ENCODE measurements at places on chromosomes 2 and 18.

GRCh38 chr2:202355993-202356505 lies 20.1 kb upstream of the BMPR2 start:
- DNase-seq = no peak

- no peak for DNase-seq
Observed at GRCh38 chr2:60385648-60386047, 167.8 kb downstream of the BCL11A start.

DNA sequence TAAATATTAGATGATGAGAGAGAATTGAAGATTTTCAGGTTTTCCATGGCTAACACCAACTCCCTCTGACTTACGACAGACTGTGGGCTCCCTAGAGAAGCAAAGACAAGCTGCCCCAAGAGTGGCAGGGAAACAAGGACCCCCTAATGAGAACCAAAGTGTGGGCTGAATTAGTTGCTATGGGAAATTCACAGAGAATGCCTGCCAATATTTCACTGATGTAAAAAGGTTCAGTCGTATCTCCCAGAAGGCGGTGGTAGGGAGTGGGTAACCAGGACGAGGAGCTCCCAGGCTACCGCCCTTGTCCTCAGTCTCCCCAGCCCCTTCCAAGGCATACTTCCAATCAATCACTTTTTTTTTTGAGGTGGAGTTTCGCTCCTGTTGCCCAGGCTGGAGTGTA lies 113.6 kb downstream of the LAMA1 start:
- DNase-seq = no peak

- no peak for DNase-seq
Observed at GRCh38 chr2:231914077-231914690, 12.0 kb downstream of the NPPC start.

- no peak for DNase-seq
Observed at GRCh38 chr2:143499061-143499460, 369.8 kb downstream of the ARHGAP15 start.

- peak; percentile 38 for DNase-seq
Observed at GRCh38 chr2:57760381-57760801, 286.2 kb upstream of the VRK2 start.

DNA sequence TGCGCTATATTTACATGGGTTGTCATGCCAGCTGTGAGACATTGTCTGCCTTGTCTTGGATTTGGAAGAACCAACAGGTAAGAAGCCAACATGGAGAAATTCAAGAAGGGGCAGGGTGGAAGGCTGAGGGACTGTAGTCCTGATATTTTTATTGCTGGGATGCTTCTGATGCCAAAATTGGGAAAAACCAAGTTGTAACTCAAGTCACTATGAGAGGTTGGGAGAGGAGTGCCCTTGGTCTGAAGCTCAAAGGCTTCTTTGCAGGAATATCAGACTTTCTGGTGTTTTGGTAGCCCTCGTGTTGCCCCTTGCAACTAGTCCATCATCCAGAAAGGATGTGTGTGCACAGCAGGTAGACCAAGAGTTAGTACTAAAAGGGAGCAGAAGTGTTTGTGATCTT lies 294.3 kb upstream of the EPAS1 start:
- DNase-seq = no peak

GRCh38 chr2:216540920-216541319 lies 42.3 kb downstream of the RPL37A start:
- DNase-seq = no peak

- no peak for DNase-seq
Observed at GRCh38 chr18:49019446-49020045, 68.8 kb upstream of the SMAD7 start.

DNA sequence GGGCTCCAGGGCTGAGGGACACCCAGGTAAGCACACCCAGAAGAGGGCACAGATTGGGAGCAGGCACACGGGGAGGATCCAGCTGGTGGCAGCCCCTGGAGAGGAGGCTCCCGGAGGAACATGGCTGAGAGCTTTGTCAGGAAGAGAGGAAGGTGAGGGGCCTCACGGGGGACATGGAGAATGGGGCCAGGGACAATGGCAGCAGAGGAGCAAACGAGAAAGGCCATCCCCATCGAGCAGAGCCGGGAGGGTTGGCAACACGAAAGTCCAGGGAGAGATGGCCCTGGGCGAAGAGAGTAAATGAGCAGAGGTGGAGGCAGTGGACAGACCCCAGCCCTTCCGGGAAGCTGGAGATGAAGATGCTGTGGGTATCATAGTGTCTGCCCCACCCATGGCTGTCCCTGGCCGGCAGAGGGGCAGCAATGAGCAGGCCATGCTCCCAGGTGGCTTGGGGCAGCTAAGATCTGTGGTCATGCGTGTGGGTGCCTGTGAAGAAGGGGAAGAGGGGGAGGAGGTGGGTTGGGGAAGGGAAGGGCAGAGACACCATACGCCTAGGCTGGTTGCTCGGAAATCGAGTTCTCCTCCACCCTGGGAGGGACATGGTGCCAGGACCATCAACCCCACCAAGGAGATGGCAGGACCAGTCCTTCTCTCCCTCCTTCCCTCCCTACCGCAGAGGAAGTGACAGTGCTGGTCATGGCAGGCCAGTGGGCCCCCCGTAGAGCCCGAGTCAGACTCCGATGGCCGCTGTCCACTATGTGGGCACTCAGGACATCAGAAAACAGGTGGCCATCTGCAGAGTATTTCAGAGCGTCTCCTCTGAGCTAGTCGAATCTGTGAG lies 191.7 kb downstream of the NDUFA10 start:
- DNase-seq = no peak

GRCh38 chr2:48249025-48249424 lies 280.9 kb upstream of the STON1 start:
- no peak for DNase-seq

DNA sequence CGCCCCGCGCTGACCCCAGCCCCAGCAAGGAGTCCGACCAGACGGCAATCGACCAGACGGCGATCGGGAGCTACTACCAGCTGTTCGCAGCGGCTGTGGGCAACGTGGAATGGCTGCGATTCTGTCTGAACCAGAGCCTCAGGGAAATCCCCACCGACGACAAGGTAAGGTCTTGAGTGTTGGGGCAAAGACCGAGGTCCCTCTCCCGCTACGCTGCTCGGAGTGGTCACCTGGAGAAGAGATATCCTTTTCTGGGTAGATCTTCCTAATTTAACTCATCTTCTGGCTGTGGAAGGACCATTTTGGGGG lies 704 bp downstream of the ANKRD53 start:
- DNase-seq = no peak

- no peak for DNase-seq
Observed at GRCh38 chr2:203606051-203606450, 71.0 kb upstream of the RAPH1 start.

- no peak for DNase-seq
Observed at GRCh38 chr2:133097666-133098065, 427.7 kb upstream of the LYPD1 start.

- no peak for DNase-seq
Observed at GRCh38 chr2:14235667-14236066, 396.9 kb upstream of the LRATD1 start.

- DNase-seq = no peak
Observed at GRCh38 chr2:205218056-205218455, 464.2 kb upstream of the NRP2 start.

DNA sequence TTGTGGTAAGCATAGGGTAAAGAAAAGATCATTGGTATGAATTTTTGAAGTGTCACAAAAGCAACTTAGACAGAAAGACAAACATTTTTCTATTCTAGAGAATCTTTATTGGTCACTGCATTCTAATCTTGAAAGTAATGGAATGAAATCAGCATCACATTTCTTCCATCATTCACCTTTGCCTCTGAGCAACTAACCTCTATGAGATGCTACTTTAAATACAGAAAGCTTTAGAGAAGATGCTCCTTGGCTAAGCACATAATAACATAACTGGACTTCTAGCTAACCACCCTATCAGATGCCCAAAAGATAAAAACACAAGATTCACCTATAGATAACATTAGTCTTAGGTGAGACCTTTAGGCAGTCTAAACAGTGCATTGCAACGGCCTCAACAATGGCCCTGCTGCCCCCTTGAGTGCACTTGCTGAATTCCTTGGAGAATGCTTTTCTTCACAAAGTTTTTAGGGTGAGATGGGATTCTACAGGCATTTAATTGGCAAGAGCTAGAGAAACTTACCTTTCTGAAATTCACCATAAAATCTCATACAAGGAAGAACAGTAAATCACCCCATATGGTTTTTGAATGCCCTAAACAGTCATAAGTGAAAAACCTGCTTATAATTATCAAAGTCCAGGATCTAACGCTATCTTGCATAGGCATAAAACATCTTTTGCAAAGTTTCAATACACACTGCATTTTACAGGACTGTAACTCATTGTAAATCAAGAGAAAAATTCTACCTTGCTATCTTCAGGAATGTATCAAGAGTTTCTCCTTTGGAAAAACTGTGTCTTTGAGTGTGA lies 791.3 kb upstream of the CHAC2 start:
- DNase-seq = no peak

DNA sequence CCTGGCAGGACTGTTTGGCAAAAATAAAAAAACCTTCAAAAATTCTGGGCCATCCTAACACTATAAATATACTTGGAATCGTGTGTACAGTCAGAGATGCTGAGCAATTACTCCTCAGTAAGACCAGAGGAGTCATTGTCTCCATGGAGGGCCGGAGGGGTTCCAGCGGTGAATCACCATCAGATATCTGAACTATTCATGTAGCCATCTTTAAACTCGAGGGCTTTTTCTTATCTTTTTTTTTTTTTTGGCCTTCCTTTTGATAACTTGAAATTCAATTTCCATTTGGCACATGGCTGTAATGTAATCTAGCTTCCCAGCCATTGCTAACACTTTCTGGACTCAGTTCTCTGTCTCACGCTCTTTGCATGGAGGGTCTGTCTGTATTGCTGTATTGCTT lies 7.4 kb upstream of the FHL2 start:
- no peak for DNase-seq

GRCh38 chr2:26195040-26195984 lies 22.4 kb downstream of the GAREM2 start:
- DNase-seq = no peak

- DNase-seq = no peak
Observed at GRCh38 chr2:26492749-26493515, 15.0 kb upstream of the OTOF start.

GRCh38 chr2:58740426-58740825 lies 499.3 kb upstream of the FANCL start:
- no peak for DNase-seq

DNA sequence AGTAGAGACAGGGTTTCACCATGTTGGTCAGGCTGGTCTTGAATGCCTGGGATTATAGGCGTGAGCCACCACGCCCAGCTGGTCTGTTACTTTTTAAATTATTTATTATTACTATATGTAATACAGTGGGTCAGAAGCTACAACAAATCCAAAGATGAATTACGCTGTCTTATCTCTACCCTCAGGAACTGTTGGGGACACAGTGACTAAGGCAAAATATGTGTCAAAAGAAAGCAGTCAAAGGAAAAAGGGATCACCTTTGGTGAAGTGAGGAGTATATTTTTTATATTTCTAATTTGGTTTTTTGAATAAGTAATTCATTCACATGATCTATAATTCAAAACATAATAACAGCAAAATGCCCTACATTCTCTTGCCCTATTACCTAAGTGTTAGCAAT lies 4.7 kb downstream of the CREB1 start:
- DNase-seq = no peak

DNA sequence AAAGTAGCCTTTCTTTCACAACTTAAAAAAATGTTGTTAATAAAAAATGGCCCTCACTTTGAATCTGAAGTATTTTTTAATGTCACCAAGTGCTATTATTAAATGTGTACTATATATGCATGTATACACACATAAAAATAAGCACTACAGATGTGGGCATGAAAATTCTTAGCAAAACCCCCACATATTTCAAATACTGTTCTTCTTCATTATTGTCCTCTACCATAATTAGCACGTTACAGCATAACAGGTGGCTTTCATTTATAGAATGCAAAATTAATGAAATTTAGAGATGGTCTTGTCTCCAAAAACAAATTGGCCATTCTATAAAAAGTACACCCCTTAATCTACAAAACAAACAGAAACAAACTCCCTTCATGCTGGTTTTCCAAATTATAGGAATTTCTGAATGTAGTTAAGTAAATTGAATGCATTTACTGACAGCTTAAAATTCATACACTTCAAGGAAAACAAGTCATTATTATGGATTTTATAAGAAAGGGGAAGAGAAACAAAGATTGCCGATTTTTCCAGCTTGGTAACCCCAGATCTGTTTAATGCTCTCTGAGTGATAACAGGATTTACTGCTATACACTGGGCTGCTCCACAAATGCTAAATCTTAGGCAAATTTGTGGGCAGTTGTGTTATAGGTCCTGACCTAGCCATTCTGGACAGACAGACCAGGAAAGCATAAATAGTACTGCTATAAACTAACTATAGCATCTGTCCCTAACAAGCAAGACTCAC lies 67.2 kb downstream of the SPRED2 start:
- no peak for DNase-seq

DNA sequence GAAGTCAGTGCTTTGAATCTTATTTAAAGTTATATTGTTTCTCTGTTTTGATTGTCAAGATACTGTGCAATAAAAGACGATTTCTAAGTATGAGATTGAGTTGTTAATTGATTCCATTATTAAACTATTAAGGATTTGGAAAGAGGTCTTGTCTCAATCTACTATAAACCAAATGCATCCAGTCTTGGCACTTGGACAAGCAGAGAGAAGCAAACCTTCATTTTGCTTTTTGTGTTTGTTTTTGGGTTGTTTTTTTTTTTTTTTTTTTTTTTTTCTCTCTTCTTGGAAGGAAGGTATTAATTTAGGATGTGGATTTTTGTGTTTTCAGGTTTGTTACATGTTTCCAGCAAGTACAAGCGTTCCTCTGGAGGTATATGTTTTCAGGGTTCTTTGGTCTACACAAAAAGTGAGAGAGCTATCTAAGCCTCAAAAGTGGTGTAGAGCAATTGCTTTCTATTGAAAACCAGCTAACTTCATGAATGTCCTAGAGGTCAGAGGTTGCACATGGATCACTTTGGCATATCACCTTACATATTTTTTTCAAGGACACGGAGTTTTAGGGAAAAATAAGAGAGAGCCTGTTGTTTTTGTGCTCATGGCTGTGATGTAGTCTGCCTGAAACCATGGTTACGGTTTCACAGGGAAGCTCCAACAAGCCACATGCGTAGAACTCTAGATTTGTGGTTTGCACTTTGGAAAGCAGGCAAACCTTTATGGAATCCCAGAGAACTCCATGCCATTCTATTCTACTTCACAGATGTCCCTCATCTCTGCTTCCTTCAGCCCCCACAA lies 1.8 kb downstream of the PRKCE start:
- DNase-seq = peak; percentile 5

DNA sequence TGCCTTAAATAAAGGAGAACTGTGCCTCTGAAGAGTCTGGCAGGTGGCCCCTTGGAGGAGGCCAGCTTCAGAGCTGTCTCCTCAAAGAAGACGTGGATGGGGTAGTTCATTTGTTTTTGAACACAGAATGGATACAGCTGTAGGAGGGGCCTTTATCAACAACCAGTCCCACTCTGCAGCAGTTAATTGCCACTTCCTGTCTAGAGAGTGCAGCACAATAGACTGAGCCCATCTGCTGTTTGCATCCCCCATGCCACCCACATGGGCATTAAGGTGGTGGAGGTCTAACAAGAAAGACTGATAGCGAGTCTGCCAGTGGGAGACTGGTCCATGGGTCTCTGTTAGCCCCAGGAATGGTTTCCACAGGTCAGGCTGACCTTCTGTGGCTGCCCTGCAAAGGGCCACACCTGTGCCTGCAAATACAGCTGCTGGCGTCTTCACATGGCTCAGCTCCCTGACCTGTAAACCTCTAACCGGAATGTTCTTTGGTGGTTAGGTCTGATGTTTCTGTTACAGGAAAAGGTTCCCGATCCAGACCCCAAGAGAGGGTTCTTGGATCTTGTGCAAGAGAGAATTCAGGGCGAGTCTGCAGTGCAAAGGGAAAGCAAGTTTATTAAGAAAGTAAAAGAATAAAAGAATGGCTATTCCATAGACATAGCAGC lies 153.3 kb upstream of the ITGA6 start:
- DNase-seq = no peak
